ENCODE measurements at places on chromosomes 1 and 21. TPM values are rescaled to one million over a fixed set of nuclear protein-coding genes. Genes with fewer than 3 reads are reported as not detected.

DNA sequence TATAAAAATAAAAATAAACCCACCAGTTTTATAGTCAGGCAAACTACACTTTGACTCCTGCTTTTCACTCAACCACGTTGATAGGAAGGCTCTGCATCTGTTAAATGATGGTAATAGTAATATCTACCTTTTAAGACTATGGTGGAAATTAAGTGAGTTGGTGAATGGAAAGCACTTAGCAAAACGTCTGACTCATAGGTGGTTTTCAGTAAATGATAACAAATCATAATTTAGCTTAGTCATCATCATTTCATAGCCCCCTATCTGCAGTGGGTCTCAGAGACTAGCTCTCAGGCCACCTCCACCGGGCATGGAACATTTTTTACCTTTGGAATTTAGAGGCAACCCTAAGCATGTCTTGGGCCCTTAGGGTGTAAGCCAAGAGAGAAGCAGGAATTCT, 160.0 kb downstream of the PDE4B start:
- DNase-seq: no peak

GRCh38 chr21:46250146-46250725, 21.7 kb upstream of the LSS start:
- DNase-seq: no peak

GRCh38 chr21:45110873-45111624, 36.7 kb downstream of the ADARB1 start:
- no peak for DNase-seq

DNA sequence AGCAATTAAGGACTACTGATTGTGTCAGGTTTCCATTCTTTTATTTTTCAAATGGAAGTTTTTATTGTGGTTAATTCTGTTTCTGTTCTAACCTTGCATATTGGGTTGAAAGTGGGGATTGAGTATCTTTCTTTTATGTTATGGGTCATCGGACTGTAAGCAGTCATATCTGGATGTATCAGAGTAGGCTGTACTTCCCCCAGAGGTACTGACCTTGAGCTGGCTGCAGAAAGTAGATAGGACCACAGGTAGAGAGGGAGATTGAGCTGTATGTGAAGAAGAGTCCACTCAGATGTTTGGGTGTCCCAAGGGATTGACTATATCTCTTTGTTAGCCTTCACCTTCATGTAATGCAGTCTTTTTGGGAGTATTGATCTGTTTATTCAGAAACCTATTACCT, 20.5 kb upstream of the ALG14 start:
- DNase-seq: no peak

GRCh38 chr21:16537501-16537900, 807.7 kb downstream of the USP25 start:
- DNase-seq: no peak

GRCh38 chr1:24308365-24309015, 10.7 kb upstream of the GRHL3 start:
- no peak for DNase-seq

DNA sequence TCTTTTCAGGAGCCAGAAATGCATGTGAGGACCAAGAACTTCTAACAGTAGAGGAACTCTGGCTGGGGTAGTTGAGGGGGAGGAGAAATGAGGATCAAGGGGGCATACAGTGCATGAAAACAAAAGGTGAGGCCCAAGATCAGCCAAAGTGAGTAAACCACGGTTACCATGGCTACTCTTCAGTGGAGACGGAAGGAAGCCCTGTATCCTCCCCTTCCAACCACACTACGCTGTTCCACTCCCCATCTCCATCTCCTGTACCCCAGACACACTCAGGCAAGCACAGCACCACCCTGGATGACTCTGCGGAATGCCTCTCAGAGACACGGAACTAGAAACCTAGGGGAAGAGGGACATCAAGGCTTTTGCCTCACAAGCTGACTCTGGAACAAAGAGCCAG, 157.6 kb upstream of the CAMK1G start:
- peak; percentile 81 for DNase-seq

DNA sequence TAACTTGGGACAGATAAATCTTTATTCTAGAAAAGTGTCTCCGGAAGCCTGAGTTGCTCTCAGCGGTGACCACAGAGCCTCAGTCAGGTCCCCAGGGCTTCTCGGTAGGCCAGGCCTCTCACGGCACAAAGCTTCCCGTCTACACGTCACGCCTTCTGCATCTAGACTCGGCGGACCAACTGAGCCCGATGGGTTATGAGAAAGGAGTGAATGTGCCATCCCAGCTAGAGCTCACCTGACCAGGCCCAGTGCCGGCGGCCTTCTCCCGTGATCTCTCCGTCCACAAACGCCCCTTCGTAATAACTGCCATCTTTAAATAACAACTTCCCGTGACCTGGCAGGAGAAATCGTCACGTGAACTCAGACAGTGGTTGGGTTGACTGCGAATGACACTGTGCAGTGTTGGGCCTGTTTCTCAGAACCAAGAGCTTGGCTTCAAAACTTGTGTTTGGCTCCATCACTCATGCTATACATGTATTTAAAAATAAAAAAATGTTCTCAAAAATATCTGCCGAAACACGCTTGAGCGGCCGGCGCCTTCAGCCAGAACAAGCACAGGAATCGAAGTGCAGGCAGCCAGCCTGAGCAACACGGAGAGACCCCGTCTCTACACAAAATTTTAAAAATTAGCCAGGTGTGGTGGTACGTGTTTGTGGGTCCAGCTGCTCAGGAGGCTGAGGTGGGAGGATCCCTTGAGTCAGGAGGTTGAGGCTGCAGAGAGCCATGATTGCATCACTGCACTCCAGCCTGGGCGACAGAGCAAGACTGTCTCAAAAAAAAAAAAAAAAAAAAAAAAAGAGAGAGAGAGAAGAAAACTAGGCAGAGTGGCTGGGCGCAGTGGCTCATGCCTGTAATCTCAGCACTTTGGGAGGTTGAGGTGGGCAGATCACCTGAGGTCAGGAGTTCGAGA, 3.1 kb downstream of the MORN1 start:
- no peak for DNase-seq

DNA sequence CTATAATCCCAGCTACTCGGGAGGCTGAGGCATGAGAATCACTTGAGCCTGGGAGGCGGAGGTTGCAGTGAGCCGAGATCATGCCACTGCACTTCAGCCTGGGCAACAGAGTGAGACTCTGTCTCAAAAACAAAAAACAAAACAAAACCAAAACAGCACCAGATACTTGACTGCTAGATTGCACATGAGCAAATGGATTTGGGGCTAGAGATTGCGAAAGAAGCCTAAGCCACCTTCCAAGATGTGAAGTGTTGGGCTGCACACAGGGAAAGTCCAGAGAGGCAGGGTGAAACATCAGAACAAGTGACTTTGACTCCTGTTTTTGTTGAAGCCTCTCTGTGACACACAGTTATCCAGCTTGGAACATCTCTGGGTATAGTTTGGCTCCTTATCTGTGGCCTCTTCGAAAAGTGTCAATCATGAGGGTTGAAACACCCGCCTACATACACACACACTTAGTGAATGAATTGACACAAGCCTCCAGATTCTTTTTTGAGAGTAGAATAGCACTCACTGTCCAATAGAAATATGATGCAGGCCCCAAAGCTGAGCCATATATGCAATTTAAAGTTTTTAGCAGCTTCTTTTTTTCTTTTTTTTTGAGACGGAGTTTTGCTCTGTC, 34.2 kb upstream of the GPR137B start:
- DNase-seq: no peak

GRCh38 chr21:15054606-15055239, 10.1 kb downstream of the NRIP1 start:
- DNase-seq: no peak

- no peak for DNase-seq
Measured at GRCh38 chr1:111907321-111907720, 82.1 kb downstream of the KCND3 start.

GRCh38 chr1:83606416-83606955, 392.4 kb downstream of the TTLL7 start:
- DNase-seq: no peak

GRCh38 chr1:202692959-202693555, 17.2 kb downstream of the SYT2 start:
- peak; percentile 86 for DNase-seq

DNA sequence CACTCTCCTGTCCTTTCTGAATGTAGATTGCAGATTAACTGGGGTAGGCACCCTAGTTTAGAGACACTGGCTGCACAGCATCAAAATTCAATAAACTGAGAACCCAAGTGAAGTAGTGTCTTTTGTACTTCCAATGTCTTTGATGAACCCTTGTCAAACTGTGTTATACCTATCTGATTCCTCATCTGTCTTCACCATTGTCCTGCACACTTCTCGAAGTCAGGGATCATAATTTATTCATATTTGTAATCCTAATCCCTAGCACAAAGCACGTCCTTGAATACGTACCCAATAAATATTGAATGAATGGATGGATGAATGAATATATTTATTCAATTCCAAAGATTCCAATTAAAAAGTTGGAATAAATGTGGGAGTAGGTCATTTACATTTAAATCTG, 256.6 kb upstream of the PTBP2 start:
- no peak for DNase-seq

GRCh38 chr1:183569141-183569540, 21.1 kb downstream of the NCF2 start:
- DNase-seq: no peak

DNA sequence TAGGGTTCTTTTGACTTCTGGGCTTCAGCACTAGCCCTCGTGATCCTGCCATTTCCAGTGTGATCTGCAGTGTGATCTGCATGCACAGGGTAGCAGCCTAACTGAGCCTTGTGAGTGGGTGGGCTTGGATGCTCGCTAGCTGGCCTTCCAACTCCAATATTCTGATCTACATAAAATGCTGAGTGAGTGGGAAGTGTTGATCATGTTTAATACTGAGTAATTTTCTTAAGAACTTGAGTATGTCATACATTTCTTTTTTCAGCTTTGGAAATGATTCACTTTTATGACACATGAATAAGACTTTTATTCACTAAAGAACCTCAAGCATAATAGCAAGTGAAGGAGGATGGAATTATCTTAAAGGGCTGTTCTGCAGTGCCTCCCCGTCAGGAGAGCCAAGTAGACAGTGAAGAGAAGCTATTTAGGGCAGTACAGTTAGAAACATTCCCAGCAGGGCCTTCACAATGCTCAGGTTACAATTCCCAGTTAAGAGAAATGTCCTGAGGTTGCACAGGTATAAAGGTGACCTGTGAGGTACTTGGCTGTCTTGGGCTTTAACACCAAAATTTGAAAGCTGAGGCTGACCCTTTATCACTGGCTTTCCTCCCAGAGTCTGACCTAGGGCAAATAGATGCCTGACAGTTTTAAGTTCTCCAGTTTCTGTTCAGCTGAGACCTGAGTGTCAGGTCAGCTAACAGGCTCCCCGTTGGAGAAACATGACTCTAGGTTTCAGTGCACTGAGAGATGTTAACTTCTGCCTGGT, 29.1 kb upstream of the LRRC8C start:
- no peak for DNase-seq

DNA sequence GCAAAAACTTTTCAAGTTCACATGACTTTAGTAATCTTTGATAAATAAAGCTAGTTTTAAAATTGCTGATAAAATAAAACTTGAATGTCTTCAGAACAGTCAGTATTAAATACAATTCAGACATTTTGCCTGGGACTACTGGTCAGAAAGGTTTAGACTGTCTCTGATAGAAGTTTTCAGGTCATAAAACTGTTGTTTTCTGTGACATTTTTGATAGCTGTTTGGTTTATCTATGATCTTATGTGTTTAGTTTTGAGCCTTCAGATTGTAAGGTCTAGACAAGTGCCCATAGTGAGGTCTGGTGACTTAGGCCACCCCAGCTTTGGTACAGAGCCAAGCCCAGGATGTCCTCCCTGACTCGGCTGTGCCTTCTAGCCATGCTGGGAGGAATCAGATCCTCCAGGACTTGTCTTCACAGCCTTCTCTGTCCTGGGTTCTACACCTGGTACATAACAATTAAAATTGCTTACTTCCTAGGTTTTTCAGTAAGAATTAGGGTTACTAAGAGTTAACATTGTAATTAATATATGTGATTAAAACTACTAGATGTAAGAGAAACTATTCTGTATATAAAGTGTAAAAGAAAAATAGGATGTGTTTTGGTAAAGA, 15.1 kb upstream of the DNAH14 start:
- DNase-seq: no peak

DNA sequence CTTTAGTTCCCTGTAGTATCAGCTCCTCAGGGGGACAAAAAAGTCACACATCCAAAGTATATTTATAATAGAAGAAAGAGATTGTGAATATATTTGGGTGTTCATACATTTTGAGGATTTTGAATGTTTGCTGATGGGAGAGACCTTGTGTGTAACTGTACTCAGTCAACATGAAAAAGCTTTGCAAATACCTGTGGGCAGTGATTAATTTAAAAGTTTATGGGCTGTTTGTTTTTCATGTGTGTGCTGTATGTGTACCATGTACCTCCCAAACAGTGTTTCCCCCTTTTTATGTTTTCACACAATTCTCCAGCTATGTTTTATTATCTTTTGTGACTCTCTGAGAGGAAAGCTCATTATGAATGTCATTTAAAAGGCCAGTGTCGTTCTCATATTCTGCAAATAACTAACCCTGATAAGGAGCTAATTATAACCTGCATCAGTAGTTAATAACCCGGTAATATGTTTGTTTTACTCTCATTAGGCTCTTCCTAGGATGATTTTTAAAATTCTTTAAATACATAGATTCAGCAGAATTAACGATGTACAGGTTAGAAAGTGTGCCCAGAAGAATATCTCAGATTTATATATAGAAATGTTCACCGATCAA, 271.5 kb downstream of the NFIA start:
- no peak for DNase-seq

- no peak for DNase-seq
Measured at GRCh38 chr21:38186661-38187270, 70.0 kb upstream of the KCNJ15 start.

- DNase-seq: no peak
Measured at GRCh38 chr1:180117764-180118116, 36.9 kb upstream of the QSOX1 start.

DNA sequence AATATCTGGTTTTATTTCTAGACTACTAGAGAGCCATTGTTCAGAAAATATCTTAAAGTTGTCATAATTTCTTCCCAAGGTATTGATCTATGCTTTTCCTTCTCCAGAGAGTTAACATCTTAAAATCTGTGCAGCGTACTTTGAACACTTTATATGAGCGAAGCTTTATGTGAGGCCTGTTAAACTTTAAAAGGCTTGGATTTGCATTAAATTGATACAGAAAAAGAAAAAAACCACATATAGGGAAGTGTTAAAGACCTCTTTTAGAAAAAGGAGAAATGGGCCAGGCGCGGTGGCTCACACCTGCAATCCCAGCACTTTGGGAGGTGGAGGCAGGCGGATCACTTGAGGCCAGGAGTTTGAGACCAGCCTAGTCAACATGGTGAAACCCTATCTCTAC, 59.2 kb upstream of the MORC3 start:
- DNase-seq: no peak

DNA sequence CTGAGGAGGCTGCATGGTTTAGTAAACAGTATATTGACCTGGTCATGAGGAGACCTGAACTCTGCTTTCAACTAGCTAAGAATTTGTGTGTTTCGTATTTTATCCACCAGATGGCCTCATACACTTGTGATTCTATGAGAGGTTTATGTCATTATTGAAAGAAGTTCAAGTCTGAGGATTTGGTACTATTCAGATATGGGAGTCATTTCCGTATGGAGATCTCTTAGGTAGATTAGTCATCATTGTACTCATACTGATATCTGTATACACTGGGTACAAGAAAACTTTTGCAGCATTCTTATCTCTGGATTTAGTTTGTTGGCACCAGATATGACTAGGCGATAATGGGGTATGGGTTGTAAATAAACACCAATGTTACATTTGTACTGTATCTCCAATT, 26.6 kb downstream of the ATF6 start:
- peak; percentile 79 for DNase-seq

Gene RBM11
- 4.3 TPM for total RNA-seq

Gene TARS2
- 32.3 TPM for total RNA-seq

Gene AGL
- total RNA-seq: 5.7 TPM

Gene CLIC6
- under 0.01 TPM for total RNA-seq

Gene ALX3
- not detected for total RNA-seq

Gene GPR61
- 0.27 TPM for total RNA-seq

Gene WNT9A
- 0.27 TPM for total RNA-seq

All from hematopoietic multipotent progenitor cell (in vitro differentiated cells).